ENCODE measurements at places on chromosomes 3 and 15. TPM values are rescaled to one million over a fixed set of nuclear protein-coding genes. Genes with fewer than 3 reads are reported as not detected.

Gene TM4SF1
- 84.1 TPM for polyA plus RNA-seq

- no peak for DNase-seq
Observed at GRCh38 chr3:150376001-150376848, 31.9 kb upstream of the TSC22D2 start.

GRCh38 chr3:127418560-127419147 is 130.8 kb upstream of the PRR20G start:
- no peak for DNase-seq

GRCh38 chr3:150372722-150373121 is 35.4 kb upstream of the TSC22D2 start:
- DNase-seq, result no peak

DNA sequence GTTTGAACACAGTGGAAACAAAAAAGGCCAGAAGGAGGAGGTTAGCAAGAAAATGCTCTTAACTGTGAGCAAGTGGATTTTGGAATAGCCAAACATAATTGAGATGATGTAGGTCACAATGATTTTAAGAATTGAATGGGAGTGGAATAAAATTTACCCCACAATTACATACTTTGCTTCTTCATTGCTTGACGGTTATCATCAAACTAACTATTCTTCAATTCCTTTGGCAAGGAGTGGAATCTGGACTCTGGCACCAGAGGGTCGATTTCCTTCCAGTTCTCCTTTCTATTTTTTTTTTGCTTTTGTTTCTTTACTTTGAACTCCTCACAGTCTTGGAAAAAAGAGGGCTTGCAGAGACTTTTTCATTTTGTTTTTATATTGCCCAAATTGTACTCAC is 634.5 kb upstream of the TGFBR2 start:
- DNase-seq, result no peak

- DNase-seq, result no peak
Observed at GRCh38 chr3:72568083-72568482, 280.2 kb downstream of the SHQ1 start.

Gene WDR72
- polyA plus RNA-seq, result 62.4 TPM

DNA sequence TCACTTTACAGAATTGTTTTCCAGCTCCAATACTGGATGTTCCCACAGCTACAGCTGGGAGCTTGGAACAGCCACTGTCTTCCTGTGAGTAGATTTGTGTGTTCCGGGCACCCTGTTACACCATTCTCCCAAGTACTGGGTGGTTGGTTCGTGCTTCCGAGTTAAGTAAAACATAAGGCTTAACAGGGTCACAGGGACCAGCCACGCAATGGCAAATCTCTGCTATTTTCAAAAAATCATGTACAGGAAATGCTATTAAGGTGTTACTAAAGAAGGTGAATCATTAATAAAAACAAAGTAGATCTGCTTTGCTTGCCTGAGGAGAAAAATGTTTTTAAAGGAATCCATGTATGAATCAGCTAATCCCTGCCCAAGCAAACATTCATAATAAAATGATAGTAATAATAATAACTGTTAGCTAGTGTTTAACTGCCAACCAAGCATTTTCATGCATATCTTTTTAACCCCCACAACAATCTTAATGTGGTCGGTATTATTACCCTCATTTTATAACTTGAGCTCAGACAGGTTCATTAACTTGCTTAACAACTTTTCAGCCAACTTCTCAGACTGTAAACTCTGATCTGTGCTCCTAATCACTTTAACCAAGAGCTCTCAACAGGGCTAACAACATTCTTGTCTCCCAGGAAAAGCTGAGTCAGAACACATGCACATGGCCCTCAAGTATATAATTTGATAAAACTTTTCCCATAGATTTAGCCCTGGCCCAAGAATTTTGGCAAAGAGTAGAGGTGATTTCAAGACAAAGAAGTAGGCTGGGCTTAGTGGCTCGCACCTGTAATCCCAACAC is 2.7 kb upstream of the C2CD4A start:
- no peak for DNase-seq

DNA sequence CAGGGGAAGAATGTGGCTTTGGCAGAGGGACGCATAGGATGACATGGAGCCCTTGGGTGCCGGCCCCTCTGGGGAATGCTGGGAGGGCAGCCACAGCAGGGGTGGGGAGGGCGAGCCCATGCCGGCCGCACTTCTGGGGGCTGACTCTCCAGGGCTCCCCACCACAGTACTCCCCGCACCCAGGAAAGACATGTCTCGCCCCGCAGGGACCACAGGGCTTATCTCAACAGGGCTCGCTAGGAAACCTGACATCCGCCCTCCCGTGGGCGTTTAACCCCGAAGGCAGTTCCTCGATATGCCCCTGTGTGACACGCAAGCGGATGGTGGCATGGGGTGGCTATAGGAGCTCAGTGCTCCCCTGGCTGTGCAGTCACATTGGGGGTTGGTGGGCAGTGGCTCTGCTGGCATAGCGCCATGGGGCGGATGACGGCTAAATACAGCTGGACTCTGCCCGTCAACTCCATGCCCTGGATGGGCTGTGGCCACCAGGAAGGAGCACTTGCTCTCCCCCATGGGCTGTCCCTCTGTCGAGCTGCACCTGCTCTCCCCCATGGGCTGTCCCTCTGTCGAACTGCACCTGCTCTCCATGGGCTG is 141.4 kb downstream of the ADAMTS17 start:
- DNase-seq, result no peak

DNA sequence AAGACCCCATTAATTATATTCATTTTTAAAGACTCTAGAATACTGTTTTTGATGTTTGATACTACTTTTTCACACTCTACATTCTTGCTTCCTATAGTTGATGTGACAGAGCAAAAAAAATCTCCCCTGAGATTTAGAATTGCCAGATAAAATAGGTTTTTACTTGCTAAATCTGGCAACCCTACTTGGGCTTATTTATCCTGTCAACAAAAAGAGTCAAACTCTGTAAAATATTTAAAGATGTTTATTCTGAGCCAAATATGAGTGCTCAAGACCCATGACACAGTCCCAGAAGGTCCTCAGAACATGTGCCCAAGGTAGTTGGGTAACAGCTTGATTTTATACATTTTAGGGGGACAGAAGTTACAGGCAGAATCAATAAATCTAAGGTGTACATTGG is 72.3 kb downstream of the DAPK2 start:
- no peak for DNase-seq

DNA sequence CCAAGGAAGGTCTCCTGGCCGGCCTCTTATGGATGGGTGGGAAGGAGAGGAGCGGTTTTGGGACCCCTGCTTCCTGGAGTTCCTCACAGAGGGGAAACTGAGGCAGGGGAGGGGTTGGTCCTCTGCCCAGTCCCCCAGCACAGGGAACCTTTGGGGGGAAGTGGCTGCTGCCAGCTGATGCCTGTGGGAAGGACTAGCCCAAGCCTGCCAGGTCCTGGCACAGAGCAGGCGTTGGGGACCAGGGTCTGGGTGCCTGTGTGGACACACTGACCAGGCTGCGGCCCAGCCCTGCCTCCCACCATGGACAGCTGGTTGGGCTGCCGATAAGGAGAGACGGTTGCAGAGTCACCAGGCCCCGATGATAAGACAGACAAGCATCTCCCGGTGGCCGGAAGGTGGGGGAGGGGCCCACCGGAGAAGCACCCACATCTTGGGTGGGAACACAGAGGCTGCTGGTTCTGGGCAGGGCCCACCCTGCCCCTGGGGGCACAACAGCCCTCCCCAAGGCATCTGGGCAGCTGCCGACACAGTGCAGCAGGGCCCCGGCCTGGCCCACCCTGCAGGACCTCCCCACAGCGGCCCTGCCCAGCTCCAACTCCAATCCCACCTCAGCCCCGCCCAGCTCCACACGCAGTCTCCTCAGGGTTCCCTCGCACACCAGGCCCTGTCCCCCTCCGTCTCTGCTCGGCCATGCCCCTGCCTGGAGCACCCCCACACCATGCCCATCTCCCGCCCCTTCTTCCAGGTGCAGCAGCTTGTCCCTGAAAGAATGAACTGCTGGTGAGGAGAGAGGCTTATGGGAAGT is 50.7 kb downstream of the DNAJB8 start:
- no peak for DNase-seq

GRCh38 chr3:157493627-157494550 is 9.3 kb downstream of the VEPH1 start:
- DNase-seq, result no peak

Gene STARD5
- 3.9 TPM for polyA plus RNA-seq

Gene SCN11A
- 0.97 TPM for polyA plus RNA-seq

DNA sequence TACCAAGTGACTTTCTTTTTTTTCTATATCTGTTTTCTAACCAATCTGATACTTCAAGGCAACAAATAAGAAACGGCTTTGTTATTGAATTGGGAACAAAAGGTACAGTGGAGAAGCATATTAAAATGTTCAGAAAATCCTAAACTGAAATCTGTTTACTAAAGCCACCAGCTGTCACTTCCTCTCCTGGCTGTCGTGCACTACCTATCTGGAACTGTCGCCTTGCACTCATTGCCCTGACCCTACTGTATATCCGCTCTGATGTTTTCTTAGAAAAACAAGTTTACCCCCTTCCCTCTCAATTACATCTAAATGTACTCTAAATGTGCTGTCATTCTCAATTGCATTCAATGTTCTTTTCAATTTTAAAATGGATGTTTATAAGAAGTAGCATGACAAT is 439.8 kb upstream of the ARRDC4 start:
- no peak for DNase-seq

Gene CLDN1
- 85.0 TPM for polyA plus RNA-seq

Gene SMARCC1
- 141 TPM for polyA plus RNA-seq

DNA sequence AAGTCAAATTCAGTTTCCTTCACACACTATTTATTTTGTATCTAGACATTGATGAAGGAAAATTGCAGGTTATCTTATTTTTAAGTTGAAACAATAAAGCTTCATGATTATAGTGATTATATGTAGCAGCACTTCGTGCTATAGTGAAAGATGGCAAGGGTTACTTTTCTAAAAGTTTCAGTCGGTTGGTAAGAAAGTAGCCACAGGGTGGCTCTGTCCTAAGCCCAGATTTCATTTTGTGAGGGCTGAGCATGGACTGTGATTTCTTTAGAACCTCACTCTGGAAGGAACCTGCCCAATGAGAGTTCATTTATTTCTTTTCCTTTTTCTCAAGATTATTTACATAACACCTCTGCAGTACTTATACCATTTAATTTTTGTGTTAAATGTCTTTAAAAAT is 66.5 kb downstream of the NME9 start:
- no peak for DNase-seq

GRCh38 chr3:98058244-98058960 is 23.3 kb upstream of the GABRR3 start:
- DNase-seq, result no peak

GRCh38 chr3:170077361-170077760 is 39.6 kb downstream of the GPR160 start:
- DNase-seq, result no peak

DNA sequence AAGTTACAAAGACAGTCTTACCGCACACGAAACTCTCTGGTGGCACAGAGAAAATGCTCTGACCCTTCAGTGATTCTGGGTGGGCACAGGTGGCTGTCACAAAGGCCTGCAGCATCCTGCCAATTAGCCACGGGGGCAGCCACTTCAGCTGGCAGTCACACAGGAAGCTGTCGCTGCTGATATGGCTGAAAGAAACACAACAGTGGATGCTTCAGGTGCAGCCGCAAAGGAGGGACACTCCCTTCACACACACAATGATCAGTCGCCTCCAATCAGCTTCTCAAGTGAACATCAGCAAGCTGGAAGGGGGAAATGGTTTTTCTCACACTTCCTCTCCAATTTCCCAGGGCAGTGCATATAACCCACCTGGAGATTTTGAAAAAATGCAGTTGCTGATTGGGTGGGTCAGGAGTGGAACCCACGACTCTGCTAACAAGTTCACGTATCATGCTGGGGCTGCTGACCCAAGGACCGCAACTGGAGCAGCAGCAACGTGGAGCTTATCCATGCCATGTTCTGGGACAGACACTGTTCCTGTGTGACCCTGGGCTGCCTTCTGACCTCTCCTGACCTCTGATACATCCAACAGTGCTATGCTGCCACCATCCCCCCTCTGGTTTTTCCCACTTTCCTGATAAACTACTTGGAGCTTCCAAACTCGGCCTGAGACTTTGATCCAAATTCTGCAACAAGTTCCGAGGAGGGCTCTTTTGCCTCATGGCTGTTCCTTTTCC is 106.6 kb downstream of the LRIG1 start:
- DNase-seq, result no peak

GRCh38 chr3:80192936-80193335 is 425.1 kb upstream of the ROBO1 start:
- no peak for DNase-seq

- DNase-seq, result no peak
Observed at GRCh38 chr3:131605916-131606315, 103.1 kb upstream of the MRPL3 start.

Gene SCAPER
- 30.0 TPM for polyA plus RNA-seq

DNA sequence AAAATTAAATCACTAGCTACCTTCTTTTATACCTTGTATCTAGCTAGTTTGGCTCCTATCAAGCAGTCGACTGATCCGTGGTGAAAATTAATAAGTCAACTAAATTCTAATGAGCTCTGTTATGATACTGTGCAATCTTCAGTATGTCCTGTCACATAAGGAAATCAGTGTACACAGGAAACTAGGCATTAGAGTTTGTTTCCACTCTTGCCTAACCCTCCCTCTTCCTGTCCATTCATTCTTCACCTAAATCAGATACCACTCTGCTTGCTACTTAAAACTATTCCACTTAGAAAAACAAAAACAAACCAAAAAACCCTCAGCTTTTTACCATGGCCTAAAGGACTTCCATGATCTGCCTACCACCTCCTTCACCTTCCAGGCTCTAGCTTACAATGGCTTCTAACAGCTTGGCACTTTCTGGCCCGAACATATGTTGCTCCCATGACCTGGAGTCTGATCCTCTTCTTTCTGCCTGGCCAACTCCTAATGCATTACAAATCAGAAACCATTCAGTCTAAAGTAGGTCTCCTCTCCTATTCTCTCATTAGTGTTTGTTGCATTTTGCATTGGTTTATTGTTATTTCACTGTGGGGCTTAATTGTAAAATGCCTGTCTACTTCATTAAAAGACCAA is 7.9 kb downstream of the RFC4 start:
- no peak for DNase-seq

Gene P2RY12
- 0.55 TPM for polyA plus RNA-seq

- no peak for DNase-seq
Observed at GRCh38 chr3:104635872-104636580, 730.7 kb upstream of the ALCAM start.

DNA sequence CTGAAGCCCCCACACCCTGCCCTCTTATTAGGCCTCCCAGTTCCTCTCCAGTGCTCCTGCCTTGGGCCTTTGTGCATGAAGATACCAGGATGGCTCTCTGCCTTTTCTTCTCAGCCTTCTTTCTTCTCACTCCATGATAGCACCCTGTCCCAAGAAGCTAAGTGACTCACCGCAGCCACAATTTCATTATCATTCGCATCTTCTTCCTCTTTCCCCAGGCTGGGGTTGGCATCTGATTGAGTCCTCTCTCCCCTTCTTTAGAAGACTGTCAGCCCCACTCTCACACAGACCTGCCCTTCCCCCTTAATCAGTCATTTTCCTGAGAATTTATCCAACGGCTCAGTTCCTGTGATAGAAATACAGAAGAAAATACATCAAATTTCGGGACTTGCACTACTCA is 102.0 kb downstream of the STAC start:
- no peak for DNase-seq
